ENCODE measurements at places on chromosomes 11 and 22.

DNA sequence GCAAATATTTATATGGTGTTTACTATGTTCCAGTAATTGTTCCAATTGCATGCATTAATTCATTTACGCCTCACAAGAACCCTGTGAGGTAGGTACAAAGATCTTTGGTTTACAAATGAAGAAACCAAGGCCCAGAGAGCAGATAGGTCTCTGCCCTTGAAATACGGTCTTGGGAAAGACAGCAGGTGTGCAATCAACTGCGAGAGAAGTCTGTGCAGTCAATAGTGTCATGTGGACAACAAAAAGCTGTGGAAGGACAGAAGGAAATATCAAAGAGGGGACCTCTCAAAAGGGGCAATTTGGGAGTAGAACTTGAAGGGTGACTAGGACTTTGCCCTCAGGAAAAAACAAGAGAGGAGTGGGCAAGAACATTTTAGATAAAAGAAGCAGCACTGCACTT lies 8.9 kb downstream of the CNTF start:
- DNase-seq = no peak

DNA sequence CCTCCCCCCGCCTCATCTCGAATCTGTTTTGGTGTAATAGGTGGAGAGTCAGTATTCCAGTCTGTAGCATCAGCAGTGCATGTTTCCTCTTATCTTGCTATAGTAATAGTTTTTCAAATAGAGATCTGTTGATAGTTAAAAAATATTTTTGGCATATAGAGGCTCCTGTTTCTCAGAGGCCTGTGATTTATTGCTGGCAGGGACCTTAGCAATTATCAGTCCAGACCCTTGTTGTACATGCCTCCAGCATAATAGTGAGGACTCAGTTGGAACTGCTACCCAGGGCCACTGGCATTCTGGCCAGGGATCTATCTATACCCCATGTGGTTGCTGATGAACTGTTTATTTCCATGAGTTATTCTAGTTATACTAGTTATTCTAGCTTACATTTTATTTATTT lies 52.6 kb downstream of the SPECC1L start:
- DNase-seq = no peak

DNA sequence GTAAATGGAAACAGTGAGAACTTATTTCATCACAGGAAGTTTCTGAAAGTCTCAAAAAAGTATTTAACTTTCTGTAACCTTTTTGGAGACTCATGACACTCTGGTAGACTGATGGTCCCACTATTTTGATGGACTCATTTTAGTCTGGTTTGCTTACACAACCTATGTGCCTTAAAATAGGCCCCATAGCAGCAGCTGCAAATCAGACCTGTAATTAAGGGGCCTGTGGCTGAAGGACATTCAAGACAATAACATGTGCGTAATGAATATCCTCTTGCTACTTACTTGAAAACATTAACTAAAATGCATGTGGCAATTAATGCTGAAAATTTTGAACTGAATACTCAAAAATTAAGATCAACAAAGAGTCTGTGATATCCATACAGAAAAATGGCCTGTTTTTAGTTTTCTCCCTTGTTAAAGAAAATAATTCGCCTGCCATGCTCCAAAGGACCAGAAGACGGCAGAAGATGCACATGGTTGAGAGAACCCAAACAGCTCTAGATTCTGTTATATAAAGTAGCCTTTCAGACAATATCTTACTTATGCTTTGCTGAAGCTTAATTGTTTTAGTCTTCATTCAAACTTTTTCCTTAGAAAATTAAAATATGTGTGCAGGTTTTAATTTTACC lies 568.5 kb downstream of the KCNA4 start:
- peak; percentile 21 for DNase-seq

GRCh38 chr22:19848298-19849224 lies 6.1 kb downstream of the GNB1L start:
- no peak for DNase-seq

GRCh38 chr11:86039094-86039493 lies 29.8 kb downstream of the PICALM start:
- no peak for DNase-seq

GRCh38 chr11:118650366-118650765 lies 29.1 kb downstream of the TREH start:
- DNase-seq = no peak

DNA sequence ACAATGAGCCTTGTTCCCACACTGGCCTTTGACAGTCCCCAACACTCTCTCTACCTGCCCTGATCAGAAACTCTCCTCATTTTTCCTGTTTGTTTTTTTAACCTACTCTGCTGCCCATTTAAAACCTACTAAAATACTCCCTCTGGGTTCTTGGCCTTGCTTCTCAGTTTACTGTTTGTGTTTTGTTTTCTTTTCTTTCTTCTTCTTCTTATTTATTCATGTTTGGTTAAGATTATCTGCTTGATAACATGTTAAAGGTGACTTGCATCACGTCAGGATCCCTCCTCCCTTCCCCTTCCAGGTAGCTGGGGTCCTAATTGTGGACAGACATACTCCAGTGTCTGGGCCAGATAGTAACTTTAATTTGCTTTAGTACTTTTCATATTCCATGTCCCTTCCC lies 95.0 kb upstream of the KCNA4 start:
- no peak for DNase-seq

GRCh38 chr22:19879643-19879991 lies 24.9 kb upstream of the GNB1L start:
- no peak for DNase-seq
